Esophagus muscularis mucosa (tissue), 4 donors: ENCODE measurements at places on chromosomes 2 and 18. TPM values are rescaled to one million over a fixed set of nuclear protein-coding genes. Genes with fewer than 3 reads are reported as not detected.

- no peaks in the 10 kb centered on the region for H3K4me1 ChIP-seq
- no peak overlapping the region for H3K4me3 ChIP-seq
- no peak for DNase-seq
- H3K36me3 ChIP-seq: no peaks in the 10 kb centered on the region
- no peak overlapping the region for H3K27ac ChIP-seq
Measured at GRCh38 chr2:220034426-220035130, 407.1 kb downstream of the SLC4A3 start.

DNA sequence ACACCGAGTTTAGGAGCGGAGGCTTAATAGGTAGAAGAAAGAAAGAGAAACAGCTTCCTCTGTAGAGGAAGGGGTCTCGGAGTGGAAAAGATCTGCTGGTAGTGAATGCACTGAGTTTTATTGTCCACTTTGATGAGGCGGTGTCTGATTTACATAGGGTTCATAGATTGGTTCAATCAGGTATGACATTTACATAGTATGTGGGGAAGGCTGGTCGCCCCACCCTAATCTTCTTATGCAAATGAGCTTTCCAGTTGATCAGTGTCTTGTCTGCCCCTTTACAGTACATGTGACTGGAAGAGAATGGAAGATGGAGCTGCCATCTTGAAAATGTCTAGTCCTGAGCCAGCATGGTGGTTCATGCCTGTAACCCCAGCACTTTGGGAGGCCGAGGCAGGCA, 19.9 kb upstream of the CNOT11 start:
- DNase-seq: no peak
- no peaks in the 10 kb centered on the region for H3K36me3 ChIP-seq
- no peaks in the 10 kb centered on the region for H3K27me3 ChIP-seq
- H3K4me3 ChIP-seq: no peak overlapping the region
- no peak overlapping the region for H3K27ac ChIP-seq
- no peaks in the 10 kb centered on the region for H3K4me1 ChIP-seq

DNA sequence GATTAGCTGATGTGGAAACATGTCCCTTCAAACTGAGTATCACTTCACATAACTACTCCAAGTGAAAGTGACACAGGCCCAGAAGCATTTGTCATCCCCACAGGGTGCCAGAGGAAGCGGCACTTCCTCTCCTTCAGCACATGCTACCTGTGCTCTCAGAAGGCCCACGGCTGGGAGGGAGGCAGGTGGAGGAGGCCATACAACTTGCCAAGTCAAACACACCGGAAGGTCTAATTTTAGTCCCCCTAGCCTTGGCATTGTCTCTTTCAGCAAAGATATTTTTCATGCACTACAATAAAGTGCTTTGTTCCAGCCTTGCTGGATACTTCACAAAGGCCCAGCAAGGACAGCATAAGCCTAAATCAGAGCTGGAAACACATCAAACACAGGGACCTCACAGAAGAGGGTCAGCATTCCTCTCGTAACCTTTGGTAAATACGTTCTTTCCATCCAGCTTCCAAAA, 38.0 kb downstream of the VSNL1 start:
- DNase-seq: no peak
- H3K27me3 ChIP-seq: no peaks in the 10 kb centered on the region
- no peak overlapping the region for H3K27ac ChIP-seq
- no peak overlapping the region for H3K4me3 ChIP-seq
- H3K4me1 ChIP-seq: peaks cover 5% of the 10 kb centered on the region
- no peaks in the 10 kb centered on the region for H3K36me3 ChIP-seq

DNA sequence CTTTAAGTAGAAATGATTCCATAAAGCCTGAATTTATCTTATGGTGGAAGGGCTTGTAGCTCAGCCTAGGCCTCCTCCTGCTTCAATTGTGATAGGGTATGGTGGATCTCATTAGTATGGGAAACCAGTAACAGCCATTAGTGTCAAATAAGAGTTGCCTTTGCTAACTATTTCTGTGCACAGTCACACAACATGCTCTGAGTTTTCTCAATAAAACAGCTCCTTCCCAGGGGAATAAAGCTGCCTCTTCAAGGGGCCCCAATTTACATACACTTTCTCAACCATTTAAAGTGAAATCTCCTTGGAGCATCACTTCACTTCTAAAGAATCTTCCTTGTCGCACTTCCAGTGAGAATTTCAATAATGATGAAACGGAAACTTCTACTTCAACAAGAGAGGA, 53.4 kb downstream of the KLF7 start:
- no peak overlapping the region for H3K27ac ChIP-seq
- no peaks in the 10 kb centered on the region for H3K27me3 ChIP-seq
- H3K4me1 ChIP-seq: peaks cover 48% of the 10 kb centered on the region

Gene NAT8
- not detected for total RNA-seq

Gene SERPINB7
- not detected for total RNA-seq

Gene SGO2
- 2.5 TPM for total RNA-seq

Gene GALNT3
- total RNA-seq: 2.5 TPM

- DNase-seq: no peak
- peaks cover 14% of the 10 kb centered on the region for H3K4me1 ChIP-seq
- H3K27ac ChIP-seq: no peak overlapping the region
- H3K4me3 ChIP-seq: no peak overlapping the region
Measured at GRCh38 chr2:168645696-168646338, 156.6 kb upstream of the NOSTRIN start.

DNA sequence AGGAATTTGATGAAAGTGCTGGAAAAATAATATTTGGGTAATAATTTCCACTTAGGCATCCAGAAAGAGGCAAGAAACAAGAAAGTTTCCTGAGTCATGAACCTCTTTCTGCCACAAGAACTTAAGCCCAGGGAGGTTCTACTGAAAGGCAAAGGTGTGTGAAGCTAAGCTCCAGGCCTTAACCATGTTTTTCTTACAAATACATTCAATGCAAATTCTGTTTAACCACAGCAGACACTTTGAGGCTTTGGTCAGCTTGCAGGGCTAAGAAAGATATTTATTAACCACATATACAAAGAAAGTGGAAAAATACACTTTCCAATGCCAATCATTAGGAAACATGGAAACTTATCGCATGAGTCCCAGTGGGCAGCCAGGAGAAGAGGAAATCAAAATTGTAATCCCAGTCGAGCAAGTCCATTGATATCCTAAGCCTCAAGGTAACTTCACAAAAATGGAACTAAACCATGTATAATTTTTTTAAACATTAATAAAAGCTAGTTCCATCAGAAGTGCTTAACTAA, 68.3 kb downstream of the PIEZO2 start:
- no peak overlapping the region for H3K4me3 ChIP-seq
- no peaks in the 10 kb centered on the region for H3K36me3 ChIP-seq
- H3K4me1 ChIP-seq: no peaks in the 10 kb centered on the region
- no peak overlapping the region for H3K27ac ChIP-seq

Gene LYPD6B
- total RNA-seq: not detected

Gene NEB
- 0.23 TPM for total RNA-seq

Gene IMP4
- total RNA-seq: 117 TPM

DNA sequence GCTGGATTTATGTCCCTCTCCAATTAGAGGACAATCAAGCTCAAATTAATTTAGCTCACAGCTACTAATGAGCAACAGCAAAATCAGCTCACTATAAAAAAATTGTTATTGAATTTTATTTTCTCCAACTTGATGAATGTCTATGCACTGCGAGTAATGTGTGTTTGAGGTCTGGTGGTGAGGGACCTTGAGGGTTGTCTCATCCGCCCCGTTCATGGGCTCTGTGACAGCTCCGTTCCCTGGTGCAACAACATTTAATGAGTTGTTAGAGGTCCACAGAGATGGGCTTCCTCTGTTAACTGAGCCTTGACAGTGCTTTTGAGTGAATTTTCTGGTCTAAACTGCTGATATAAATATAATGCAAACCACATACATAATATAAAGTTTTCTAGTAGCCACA, 101.7 kb downstream of the GPR39 start:
- H3K27ac ChIP-seq: no peak overlapping the region
- peak; percentile 55 for DNase-seq
- H3K36me3 ChIP-seq: no peaks in the 10 kb centered on the region
- no peaks in the 10 kb centered on the region for H3K4me1 ChIP-seq
- H3K4me3 ChIP-seq: no peak overlapping the region
- no peaks in the 10 kb centered on the region for H3K27me3 ChIP-seq

DNA sequence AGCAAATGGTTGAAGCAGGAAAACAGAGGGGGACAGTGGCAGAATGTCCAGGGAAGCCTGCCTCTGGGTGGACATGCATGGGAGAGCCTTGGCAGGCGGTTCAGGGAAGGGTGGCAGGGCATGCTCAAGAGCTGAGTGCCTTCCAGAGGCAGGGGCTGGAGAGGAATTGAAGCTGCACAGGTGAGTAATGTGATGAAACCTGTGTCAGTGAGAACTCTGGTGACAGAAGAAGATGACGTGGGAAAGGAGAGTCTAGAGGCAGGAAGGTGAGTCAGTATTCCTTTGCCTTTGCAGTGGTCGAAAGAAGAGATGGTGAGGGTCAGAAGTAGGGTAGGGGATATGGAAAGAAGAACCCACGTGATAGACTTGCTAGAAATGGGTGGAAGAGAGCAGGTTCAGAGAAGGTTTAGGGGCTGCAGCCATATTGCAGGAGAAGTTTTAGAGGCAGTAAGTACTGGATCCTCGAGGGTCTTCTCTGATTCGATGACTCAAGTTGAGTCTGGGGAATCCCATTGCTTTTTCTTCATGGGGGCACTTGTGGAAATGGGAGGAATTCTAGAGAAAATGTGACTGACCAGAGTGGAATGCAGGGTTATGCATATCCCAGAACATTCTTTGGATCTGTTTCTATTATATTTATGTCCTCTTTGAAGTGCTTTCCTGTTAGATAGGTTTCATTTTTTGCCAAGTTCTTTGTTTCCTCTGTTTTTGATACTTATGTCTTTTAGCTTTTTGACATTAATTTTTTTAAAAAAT, 37.4 kb downstream of the TMEM87B start:
- H3K27me3 ChIP-seq: no peaks in the 10 kb centered on the region
- H3K27ac ChIP-seq: no peak overlapping the region
- no peaks in the 10 kb centered on the region for H3K4me1 ChIP-seq
- peaks cover 66% of the 10 kb centered on the region for H3K36me3 ChIP-seq
- DNase-seq: no peak
- no peak overlapping the region for H3K4me3 ChIP-seq

- peaks cover 11% of the 10 kb centered on the region for H3K4me1 ChIP-seq
- H3K27ac ChIP-seq: no peak overlapping the region
- DNase-seq: no peak
- no peaks in the 10 kb centered on the region for H3K27me3 ChIP-seq
- no peak overlapping the region for H3K4me3 ChIP-seq
Measured at GRCh38 chr2:147487286-147487977, 357.4 kb upstream of the ACVR2A start.

- H3K36me3 ChIP-seq: no peaks in the 10 kb centered on the region
- no peak overlapping the region for H3K27ac ChIP-seq
Measured at GRCh38 chr18:21074336-21075323, 37.0 kb downstream of the ROCK1 start.

- no peaks in the 10 kb centered on the region for H3K27me3 ChIP-seq
- no peak for DNase-seq
- no peak overlapping the region for H3K4me3 ChIP-seq
- H3K4me1 ChIP-seq: no peaks in the 10 kb centered on the region
- no peak overlapping the region for H3K27ac ChIP-seq
Measured at GRCh38 chr2:62338111-62338510, 142.2 kb downstream of the B3GNT2 start.

DNA sequence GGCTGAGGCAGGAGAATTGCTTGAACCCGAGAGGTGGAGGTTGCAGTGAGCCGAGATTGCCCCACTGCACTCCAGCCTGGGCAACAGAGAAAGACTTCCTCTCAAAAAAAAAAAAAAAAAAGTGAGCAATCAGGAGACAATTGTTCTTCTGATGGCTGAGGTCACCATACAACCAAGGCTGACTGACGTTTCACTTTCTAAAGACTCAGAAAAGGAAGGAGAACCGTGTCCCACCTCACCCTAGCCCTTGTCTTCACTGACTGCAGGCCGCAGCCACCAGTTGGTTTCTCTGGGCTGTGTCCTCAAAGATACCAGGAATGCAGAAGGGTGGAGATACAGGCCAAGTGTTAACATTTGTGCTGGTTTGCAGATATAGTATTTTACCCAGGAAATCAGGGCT, 7.7 kb upstream of the SLC35F6 start:
- H3K36me3 ChIP-seq: no peaks in the 10 kb centered on the region
- H3K4me3 ChIP-seq: no peak overlapping the region
- no peak overlapping the region for H3K27ac ChIP-seq
- DNase-seq: no peak
- H3K4me1 ChIP-seq: peaks cover 14% of the 10 kb centered on the region

- H3K27ac ChIP-seq: no peak overlapping the region
- no peak overlapping the region for H3K4me3 ChIP-seq
- no peaks in the 10 kb centered on the region for H3K4me1 ChIP-seq
- no peaks in the 10 kb centered on the region for H3K27me3 ChIP-seq
Measured at GRCh38 chr2:29844713-29845326, 76.6 kb downstream of the ALK start.

GRCh38 chr2:229162015-229162414, 109.1 kb downstream of the PID1 start:
- H3K4me3 ChIP-seq: no peak overlapping the region
- no peaks in the 10 kb centered on the region for H3K4me1 ChIP-seq
- no peak overlapping the region for H3K27ac ChIP-seq
- H3K27me3 ChIP-seq: no peaks in the 10 kb centered on the region
- DNase-seq: no peak

Gene GLI2
- 7.5 TPM for total RNA-seq

- H3K4me1 ChIP-seq: no peaks in the 10 kb centered on the region
- no peak overlapping the region for H3K4me3 ChIP-seq
- no peak overlapping the region for H3K27ac ChIP-seq
- no peaks in the 10 kb centered on the region for H3K36me3 ChIP-seq
- no peak for DNase-seq
Measured at GRCh38 chr18:33022370-33022769, 249.5 kb upstream of the KLHL14 start.

Gene SETBP1
- 40.9 TPM for total RNA-seq

Gene FOXD4L1
- 0.42 TPM for total RNA-seq

DNA sequence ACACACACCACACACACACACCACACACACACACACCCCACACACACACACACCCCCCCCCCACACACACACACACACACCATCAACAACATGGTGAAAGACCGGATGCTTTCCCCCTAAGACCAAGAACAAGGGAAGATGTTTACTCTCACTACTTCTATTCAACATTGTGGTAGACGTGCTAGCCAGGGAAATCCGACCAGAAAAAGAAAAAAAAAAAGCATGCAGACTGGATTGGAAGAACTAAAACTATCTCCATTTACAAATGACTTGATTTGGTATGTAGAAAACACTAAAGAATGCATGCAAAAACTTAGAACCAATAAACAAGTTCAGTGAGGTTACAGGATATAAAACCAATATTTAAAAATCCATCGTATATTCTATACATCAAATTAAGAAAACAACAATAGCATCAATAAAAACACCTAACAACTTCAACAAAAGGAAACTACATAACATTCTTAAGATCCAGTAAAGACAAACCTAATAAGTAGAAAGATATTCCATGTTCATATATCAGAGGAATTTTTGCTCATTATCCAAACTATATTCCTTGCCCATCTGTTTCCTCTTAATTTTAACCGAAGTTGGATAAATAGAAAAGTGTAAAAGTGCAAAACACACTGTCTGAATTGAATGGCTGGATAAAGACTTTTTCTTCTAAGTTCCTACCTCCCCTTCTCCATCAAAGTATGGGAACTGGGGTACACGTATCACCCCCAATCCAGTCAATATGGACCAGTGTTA, 51.5 kb upstream of the RNU4ATAC start:
- DNase-seq: no peak
- H3K27me3 ChIP-seq: no peaks in the 10 kb centered on the region
- no peak overlapping the region for H3K27ac ChIP-seq
- H3K36me3 ChIP-seq: no peaks in the 10 kb centered on the region
